Foreskin melanocyte (primary cell): ENCODE measurements at places on chromosomes 11 and 22.

DNA sequence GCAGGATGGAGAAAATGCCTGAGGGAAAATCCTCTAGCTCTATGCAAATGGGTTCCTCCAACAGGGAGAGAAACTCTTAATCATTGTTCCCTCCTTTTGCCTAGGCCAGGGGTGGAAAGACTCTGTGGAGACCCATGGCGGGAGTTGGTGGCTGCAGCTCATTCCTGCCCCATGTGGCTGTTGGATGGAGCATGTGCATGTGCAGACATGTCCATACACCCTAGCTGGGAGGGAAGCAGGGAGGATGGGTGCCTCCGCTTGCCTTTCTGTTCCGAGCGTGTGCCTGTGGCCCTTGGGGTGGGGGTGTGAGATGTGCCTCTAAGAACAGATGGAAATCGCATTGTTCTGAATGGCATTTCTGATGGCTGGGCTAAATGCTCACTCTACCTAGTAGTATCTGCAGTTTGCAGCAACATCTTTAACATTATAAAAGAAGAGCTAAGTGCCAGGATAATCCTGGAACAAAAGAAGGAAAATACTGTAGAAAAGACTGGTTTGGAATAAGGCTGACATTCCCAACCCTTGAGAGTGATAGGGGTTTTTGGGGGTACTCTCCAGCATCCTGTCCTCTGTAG is 31.7 kb downstream of the METTL15 start:
- DNase-seq = no peak

- no peak for DNase-seq
Measured at GRCh38 chr11:111719379-111719778, 46.8 kb downstream of the PPP2R1B start.

DNA sequence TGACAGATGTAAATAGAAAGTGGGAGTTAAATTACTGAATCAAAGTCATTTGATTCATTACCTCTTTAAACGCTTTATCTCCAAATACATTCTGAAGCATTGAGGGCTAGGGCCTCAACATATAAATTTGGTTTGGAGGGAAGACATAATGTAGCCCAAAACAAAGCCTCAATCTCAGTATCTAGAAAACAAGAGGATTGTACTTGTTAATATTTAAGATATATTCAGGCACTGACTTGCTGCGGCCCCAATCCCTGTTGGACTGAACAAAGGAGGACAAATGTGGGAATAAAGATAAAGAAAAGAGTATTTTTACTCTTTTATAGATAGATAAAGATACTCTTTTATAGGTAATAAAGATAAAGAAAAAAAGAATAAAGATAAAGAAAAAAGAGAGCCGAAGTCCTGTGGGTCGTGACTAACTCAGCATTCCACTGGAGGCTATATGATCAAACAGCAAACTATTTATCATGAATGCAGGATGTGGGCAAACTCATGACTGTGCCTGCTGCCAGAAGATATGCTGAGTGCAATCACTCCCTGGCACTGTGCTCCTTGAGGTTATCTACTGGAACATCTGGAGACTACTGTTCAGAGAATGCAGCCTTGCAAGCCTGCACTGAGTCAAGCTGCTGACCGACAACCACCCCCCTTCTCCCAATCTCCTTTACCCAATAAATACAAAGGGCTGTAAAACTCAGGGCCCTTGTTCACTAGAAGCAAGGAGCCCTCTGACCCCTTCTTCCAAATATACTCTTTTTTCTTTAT is 6.9 kb downstream of the OR10V1 start:
- peak; percentile 97 for DNase-seq

DNA sequence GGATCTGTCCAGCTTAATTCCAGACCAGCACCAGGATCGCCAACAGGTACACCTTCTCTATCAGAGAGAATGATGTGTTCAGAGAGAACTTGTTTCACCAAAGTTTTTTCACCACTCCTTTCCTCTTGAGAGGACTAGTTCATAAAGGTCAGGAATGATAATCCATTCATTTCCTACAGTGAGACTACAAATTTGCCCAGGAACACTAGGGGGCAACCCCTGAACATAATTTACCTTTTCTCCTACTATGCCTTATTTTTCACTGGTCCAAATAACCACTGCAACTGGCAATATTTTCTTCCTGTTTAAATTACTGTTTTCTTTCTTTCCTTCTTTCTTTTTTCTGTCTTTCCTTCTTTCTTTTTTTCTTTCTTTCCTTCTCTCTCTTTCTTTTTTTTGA is 22.5 kb downstream of the CAVIN3 start:
- DNase-seq = no peak

- DNase-seq = no peak
Measured at GRCh38 chr11:1877211-1878136, 14.2 kb downstream of the PRR33 start.

GRCh38 chr11:65431451-65432099 is 9.0 kb downstream of the NEAT1 start:
- DNase-seq = no peak

DNA sequence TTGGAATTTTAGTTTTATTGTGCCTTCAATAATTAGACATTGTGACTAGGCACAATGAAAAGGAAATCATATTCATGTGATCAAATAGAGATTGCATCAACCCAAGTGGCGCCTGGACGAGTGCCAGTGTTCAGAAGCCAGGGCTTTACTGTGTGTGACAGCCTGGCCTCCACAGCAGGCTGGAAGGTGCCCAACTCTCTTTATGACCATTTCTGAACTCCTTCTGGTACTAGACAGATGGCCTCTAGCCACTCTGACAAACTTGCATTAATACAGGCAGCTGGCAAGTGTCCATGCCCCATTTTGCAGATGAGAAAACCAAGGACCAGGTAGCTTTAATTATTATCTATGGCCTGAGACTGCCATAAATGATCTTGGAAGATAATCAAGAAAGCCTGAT is 8.3 kb upstream of the POU2AF1 start:
- DNase-seq = no peak

- DNase-seq = peak; percentile 67
Measured at GRCh38 chr11:66973956-66974580, 1.0 kb upstream of the C11orf86 start.

DNA sequence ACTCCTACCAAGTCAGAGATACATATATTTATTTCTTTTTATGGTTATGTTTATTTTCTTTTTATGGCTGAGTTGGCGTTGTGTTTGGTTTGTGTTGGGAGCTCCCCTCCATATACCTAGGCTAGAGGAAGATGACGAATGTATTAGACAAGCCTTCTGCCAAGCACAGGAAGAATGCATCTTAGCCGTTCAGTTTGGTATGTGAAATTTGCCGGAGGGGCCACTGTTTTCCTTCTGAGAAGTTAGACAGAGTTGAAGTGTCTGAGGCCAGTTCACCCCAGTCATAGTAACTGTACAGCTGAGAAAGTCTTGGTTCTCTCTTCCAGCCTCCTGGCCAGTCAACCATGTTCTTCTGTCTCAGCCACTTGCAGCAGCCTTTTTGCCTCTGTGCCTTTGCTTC is 29.8 kb downstream of the TEAD1 start:
- DNase-seq = peak; percentile 85

- no peak for DNase-seq
Measured at GRCh38 chr11:118200901-118201680, 23.7 kb downstream of the JAML start.

- DNase-seq = no peak
Measured at GRCh38 chr22:36590441-36591056, 61.6 kb upstream of the EIF3D start.

GRCh38 chr11:39209981-39210380 is 2249.5 kb downstream of the LRRC4C start:
- DNase-seq = no peak

GRCh38 chr11:60658409-60658808 is 41.0 kb upstream of the MS4A8 start:
- DNase-seq = no peak

DNA sequence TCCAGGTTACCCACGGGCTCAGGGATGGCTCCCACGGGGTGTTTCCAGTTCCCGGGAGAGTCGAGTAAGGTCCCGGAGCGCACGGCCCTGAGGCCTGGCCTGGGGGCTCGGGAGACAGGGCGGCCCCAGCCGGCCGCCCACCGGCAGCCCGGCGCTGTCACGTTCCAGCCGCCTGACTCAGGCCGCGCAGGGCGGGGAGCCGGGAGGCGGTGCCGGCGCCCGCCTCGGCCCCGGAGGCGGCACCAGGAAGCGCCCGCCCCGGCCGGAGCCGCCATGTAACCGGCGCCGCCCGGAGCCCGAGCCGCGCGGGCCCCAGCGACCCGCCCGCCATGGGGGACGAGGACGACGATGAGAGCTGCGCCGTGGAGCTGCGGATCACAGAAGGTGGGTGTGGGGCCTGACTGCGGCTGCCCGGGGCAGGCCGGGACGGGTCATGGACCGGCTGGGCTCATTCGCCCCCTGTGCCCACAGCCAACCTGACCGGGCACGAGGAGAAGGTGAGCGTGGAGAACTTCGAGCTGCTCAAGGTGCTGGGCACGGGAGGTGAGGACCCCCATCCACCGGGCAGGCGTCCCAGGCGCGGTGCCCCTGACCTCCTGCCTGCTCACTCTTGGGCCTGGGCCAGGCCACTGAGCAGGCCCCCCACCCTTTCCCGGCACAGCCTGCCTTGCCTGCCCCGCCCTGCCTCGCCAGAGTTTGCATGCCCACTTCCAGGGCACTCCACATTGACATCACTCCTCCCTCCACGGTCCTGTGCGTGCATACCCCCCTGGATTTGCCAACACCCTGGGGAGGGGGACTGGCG is at the start of gene RPS6KA4:
Gene RPS6KA4, plus strand, starts transcription at position 256 of the 805 bp plus-strand sequence. Its CDS starts 74 bp downstream, at position 330.
- DNase-seq = peak; percentile 46

GRCh38 chr11:45092404-45092785 is 54.0 kb upstream of the PRDM11 start:
- DNase-seq = no peak

DNA sequence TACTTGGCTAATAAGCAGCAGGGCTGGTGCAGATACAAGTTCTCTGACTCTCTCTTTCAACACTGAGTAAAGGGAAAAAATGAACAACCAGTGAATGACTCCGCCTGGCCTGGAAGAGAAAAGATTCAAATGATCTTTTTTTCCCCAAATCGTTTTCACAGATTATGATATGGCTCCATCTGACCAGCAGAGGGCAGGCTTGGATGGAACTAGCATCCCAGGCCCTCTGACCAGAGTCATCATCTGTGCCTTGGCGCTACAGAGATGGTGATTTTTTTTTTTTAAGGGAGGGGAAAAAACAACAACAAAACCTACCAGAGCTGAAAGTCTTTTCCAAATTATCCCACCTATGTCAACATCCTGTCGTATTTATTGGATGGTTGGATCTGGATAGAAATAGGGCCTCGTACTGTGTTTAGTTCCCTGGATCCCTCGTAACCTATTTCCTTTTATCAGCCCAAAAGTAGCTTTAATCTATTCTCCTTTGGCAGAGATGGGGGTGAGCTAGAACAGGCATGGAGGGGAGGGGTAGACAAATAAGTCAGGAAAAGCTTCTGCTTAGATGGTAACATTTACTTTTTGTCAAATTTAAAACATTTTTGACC is 69.7 kb downstream of the PRSS23 start:
- peak; percentile 48 for DNase-seq

GRCh38 chr11:69682681-69683326 is 7.7 kb upstream of the LTO1 start:
- DNase-seq = no peak

GRCh38 chr22:50713008-50713385 is 25.0 kb upstream of the ACR start:
- no peak for DNase-seq

- no peak for DNase-seq
Measured at GRCh38 chr11:123407996-123408597, 22.0 kb upstream of the GRAMD1B start.

DNA sequence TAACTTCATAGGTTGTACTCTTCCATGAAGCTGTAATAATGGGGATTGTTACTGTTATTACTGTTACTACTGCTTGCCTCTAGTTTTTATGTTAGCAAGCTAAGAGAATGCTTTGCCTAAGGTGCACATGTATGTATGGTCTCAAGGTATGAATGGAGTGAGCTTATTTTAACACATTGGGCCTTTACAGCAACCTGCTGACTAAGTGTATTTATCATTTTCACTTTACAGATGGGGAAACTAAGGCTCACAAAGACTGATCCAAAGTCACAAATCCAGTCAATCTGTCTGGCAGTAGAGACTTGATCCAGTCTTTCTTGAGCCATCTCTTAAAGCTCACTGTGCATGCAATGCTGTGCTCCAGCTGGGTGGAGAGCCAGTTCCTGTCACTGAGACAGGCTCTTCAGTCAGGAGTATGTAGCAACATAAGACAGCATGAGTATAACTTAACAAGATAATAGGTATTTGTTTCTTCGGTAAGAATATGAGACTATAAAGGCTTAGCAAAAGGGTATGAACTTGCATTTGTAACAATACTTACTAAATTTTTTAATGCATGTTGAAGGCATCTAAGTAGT is 66.5 kb downstream of the PPP2R1B start:
- DNase-seq = no peak

DNA sequence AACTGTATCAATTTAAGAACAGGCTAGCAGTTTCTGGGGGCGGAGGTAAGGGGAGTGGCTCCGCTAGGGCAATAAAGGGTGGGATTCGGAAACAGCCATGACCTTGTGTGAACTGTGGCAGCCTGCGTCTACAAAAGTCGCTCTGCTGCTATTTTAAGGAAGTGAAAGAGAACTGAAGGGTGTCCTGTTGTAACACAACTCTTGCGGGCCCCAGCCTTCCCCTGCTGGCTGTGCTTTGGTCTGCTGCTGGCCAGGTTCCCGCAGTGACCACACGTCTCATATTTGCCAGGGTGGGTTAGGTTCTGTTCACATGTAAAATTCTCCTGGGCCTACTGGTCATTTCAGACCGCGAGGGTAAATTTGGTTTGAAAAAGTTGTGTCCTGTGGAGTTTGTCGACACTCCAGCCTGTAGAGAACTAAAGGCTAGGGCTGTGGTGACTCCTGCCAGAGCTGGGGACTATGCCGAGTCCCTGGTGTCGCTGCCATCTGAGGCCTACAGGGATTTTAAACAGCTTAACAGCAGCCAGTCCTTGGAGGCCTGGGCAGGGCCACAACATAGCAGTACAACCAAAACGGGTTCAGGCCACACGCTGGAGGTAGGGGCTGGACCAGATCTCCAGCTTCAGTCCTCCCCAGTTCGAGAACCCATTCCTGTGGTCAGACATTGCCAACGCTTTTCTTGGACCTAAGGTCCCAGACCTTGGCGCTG is 1.1 kb upstream of the PPFIBP2 start:
- no peak for DNase-seq

GRCh38 chr11:122632181-122632824 is 23.2 kb upstream of the UBASH3B start:
- no peak for DNase-seq

DNA sequence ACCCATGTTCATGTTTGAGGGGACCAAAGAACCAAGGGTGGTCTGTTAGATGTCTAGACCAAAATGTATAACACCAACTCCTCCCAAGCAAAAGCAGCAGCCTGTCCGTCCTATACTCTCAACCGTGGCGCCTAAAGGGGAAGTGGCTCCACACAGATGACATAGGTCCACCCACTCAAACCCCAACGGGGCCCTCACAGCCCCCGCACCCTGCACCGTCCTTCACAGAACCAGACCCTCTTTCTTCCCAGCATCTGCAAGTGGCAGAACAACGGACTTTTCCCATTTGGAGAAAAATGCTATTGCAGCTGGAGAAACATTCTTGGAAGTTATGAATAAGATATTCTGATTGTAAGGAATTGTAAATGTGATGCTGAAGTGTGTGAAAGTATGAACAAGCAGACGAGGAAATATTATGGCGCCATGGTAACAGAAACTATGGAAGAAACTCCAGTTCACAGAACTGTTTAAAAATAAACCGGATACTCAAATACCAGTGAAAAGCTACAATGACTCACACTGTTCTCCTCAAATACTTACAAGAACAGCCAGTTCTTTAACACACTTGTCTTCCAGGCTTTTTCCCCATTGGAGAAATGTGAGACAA is 76.5 kb upstream of the ARFGAP3 start:
- DNase-seq = peak; percentile 98

GRCh38 chr11:57781529-57781943 is 19.9 kb downstream of the CTNND1 start:
- no peak for DNase-seq
